ENCODE measurements at places on chromosomes 16 and 17.

- no peak for DNase-seq
Measured at GRCh38 chr16:60073376-60073775, 1339.3 kb upstream of the GOT2 start.

- DNase-seq = no peak
Measured at GRCh38 chr16:10312784-10313724, 72.8 kb upstream of the ATF7IP2 start.

DNA sequence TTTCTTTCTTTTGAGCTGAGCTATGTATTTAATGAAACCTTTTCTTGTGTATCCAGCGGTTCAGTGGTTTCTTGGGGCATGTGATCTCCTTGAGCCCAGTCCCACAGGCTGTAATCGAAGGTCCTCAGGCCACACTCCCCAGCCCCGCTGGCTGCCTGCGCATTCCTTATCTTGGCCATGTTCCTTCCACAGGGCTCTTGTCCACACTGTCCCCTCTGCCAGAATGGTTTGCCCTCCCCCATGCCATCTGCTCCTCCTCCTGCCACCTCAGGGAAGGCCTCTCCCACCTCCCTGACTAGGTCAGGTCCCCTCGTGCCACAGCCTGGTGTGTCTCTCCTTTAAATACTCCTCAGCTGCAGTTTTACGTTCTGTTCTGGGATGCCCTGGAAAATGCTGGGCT, 12.1 kb upstream of the NLRC5 start:
- no peak for DNase-seq

- no peak for DNase-seq
Measured at GRCh38 chr16:73976644-73977043, 320.0 kb upstream of the PSMD7 start.

DNA sequence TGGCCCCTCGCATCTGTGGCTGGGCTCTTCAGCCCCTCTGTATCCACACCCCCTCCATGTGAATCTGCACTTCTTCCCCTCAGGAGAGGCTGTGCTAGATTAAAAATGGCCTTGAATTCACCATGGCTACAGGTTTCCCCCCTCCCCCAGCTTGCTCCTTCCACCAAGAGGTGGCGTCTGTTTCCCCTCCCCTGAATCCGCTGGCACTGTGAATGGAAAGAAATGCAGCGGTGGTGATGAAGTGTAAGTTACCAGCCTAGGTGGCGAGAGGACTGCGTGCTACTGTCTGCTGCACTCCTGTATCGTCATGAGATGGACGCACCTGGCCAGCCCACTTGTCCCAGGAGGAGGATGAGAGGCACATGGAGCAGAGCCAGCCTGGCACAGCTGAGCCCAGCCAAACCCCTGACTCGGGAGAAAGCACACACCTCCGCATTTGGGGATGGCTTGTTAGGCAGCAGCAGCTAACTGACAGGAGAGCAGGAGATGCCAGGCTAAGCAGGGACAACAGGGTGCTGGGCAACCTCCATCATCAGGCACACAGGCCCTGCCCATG, 26.2 kb downstream of the TNFRSF13B start:
- DNase-seq = no peak
